Gastroesophageal sphincter (tissue), 4 donors: ENCODE measurements at places on chromosomes 16 and 17. TPM values are rescaled to one million over a fixed set of nuclear protein-coding genes. Genes with fewer than 3 reads are reported as not detected.
A peak's percentile ranks its signal among the peaks of the same experiment; 100 is the strongest.

SPEM1 gene
- not detected for total RNA-seq

ODAD4 gene
- 2.2 TPM for total RNA-seq

CD300LF gene
- not detected for total RNA-seq

DPEP3 gene
- total RNA-seq: 1.4 TPM

GRCh38 chr17:42399121-42399520 is 10.9 kb upstream of the STAT3 start:
- ATAC-seq: no peak

- ATAC-seq: no peak
Observed at GRCh38 chr17:31073411-31073810, 21.4 kb upstream of the NF1 start.

GRCh38 chr17:80782536-80783427 is 208.9 kb upstream of the CHMP6 start:
- peak; percentile 44 for ATAC-seq

DNA sequence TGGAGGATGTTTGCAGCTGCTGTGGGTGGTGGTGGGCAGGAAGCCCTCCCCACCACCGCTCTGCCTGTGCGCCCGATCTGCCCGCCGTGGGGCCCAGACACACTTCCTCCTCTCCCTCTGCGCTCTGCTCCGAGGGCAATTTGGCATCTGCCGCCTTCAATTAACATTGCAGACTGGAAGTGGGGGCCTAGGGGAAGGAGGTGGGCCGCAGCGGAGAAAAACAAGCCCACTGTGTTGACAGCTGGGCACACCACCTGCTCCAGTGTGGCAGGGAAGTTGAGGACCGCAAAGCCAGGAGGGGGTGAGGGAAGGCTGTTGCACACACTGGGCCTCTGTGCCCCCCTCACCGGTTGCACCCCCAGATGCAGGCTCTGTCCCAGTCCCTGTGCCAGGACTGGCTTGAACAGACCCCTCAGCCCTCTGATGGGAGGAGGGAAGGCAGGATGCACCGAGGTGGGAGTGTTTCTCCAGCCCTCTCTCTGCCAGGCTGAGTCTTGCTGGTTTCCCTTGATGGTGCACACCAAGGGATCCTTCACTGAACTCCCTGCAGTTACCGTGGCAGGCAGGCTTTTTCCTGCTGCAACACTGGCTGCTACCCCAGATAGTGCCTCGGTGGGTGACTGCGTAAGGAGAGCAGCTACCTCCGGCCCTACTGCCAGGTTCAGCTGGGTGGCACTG is 72.8 kb upstream of the MED9 start:
- ATAC-seq: no peak

- no peak for ATAC-seq
Observed at GRCh38 chr17:36153895-36154610, 22.4 kb downstream of the TBC1D3B start.

GRCh38 chr17:309361-309888 is 43.2 kb downstream of the RPH3AL start:
- ATAC-seq: no peak

GRCh38 chr16:2518823-2519710 is 1.1 kb upstream of the AMDHD2 start:
- no peak for ATAC-seq

GRCh38 chr16:1537138-1537577 is 3.7 kb downstream of the TMEM204 start:
- no peak for ATAC-seq

DNA sequence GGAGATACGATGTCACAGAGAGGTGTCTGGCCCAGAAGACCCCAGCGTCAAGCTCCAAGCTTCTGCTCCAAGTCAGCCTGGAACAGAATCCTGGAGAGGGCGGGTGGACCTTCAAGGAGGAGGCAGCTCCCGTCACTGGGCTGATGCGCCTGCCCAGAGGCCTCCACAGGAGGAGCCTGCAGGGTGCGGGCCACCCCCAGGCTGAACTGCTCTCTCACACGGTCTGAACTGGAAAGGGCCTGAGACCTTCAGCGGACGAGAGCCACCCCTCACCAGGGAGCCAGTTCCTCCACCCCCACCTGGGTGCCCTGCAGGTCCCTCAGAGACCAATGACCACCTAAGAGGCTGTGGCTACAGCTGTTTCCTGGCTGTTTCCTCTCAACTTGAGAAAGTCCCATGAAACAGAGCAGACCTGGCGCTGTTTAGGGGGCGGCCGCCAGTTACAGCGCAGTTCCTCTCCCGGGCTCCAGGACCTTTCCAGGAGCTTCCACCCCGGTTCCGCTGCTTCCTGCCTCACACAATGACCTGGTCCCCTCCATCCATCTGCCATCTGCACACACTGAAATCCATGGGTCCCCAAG is 36.0 kb upstream of the KLHDC4 start:
- no peak for ATAC-seq

GRCh38 chr17:44360144-44360533 is 3.5 kb downstream of the FAM171A2 start:
- no peak for ATAC-seq

DNA sequence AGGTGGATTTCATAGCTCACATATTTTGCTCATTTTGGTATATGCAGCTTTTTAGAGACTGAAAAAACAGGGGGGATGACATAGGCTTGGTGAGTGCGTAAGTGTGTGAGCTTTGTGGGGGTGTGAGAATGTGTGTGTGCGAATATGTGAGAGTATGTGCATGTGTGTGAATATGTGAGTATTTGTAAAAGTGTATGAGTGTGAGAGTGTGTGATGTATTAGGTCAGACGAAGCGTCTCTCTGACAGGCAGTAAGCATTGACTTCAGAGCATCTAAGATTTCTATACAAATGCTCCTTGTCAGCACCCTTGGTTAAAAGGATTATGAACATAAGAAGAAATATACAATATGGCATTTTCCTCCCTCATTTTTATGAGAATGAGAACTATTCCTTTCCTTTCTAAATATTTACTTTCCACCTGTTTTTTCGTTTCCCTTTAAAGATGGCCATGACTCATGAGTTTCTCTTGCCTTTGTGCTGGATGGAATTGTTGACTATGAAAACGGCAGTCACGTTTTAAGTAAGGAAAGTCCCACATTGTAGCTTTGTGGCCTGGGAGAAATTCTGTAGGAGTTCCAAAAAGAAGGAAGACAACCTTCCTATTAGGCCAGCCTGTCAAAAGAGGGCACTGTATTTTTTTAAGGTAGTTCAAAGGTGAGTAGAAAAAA is 276.4 kb downstream of the FOXL1 start:
- no peak for ATAC-seq

DNA sequence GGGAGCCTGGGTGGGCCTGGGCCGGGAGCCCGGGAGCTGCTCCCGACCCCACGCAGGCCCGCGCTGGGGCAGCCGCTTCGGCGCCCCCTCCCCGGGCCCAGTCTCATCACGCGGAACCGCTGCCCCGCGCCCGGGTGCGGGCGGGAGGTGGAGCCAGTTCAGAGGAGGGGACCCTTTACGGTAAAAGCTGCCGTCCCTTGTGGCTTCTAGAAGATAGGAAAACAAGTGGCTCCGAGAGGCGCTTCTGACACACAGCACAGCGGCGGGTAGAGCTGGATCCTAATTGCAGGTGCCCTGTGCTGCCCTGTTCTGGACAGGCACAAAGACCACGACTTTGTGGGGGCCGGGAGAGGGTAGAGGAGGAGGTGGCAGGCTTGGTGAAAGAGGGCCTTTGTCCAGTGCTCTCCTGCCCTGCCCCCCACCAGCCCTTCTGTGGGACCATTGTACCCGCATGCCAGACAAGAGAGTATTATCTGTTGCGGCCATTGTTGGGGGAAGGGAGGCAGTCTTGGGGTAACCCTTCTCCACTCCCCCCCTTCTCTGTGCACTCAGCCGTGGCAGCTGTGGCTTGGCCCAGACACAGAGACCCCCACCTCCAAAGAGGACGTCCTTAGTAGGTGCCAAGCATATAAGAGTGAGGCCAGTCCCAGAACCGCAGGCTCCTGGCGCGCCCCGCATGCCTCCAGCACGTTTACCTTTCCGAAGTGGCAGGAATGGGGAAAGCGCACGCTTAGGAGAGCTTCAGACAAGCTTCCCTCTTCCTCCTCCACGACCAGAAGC is 736 bp downstream of the CNP start:
- ATAC-seq: peak; percentile 2

GRCh38 chr17:31400481-31400950 is 9.0 kb downstream of the RAB11FIP4 start:
- no peak for ATAC-seq

- no peak for ATAC-seq
Observed at GRCh38 chr16:49554681-49555080, 181.1 kb downstream of the C16orf78 start.
